ENCODE measurements at places on chromosomes 4 and X.
A peak's percentile ranks its signal among the peaks of the same experiment; 100 is the strongest.

GRCh38 chrX:135652602-135653001 is 60.8 kb upstream of the CT45A1 start:
- no peak for DNase-seq

DNA sequence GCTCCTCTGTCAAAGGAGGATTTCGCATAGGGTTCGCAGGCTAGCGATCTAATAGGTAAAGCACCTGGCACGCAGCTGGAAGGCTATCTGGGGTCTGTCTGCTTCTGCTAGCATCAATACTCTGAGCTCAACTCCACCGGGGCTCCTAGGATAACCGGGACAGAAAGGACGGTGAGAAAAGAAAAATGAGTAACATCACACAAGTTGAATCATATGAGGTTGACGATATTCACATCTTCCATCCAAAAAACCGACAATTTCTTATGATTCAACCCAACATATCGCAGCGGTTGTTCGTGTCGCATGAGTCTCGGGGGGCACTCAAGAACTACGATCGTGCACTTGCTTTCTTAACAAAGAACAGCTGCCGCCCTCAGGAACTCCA is 1.8 kb downstream of the PROM1 start:
- DNase-seq: no peak

DNA sequence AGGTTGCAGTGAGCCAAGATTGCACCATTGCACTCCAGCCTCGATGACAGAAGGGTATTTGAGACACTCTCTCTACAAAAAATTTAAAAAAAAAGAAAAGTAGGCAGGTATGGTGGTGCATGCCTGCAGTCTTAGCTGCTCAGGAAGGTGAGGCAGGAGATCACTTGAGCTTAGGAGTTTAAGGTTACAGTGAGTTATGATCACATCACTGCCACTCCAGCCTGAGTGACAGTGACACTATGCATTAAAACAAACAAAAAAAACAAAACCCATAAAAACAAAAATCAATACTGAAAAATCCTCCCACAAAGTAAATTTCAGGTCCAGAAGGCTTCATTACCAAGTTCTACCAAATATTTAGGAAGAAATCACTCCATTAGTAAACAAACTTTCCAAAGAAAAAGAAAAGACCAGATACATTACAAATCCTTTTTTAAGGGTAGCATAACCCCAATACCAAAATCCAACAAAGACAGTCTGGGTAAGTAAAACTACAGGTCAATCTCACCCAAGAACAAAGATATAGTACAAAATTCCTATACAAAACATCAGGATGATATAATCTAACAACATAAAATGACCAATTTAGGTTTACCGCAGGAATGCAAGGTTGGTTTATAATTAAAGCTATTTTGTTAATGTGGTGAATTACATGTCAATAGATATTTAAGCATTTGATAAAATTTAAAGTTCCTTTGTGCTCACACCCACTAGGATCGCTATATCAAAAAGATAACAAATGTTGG is 11.7 kb downstream of the NELFA start:
- DNase-seq: no peak

DNA sequence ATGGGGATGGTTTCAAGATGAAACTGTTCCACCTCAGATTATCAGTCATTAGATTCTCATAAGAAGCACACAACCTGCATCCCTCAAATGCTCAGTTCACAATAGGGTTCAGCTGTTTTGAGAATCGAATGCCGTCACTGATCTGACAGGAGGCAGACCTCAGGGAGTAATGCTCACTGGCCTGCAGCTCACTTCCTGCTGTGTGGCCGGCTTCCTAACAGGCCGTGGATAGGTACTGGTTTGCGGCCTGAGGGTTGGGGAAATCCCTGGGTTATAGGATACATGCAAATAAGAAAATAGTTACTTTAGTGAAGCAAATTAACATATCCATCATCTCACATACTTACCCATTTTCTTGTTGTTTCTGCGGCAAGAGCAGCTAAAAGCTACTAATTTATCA is 160.4 kb downstream of the MAD2L1 start:
- no peak for DNase-seq

DNA sequence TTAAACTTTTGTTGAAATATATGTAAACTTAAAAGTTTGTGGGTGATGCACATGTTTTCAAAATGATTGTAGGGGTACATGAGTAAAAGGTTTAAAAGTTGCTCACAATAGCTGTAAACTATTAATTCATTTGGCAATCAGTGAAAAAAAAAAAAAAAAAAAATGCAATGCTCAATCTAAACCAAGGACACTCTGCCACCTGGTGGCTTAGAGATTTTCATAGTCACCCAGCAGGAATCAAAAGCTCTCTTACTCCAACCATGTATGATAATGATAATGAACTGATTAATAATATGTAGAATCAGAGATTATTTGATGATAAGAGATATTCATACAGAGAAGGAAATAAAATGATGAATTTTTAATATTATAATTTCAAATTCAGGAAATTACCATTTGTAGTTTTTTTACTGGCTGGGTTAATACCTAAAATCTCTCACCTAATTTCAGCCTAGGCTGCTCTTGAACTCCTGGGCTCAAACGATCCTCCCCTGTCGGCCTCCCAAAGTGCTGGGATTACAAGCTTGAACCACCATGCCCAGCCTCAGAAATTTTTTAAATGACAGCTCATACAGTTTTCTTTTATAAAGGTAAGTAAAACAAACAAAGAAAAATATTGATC is 46.9 kb upstream of the SLC25A4 start:
- DNase-seq: no peak

- no peak for DNase-seq
These were observed 5.4 kb upstream of the SPP1 start for GRCh38 chr4:87970121-87970520.

GRCh38 chr4:41044165-41044564 is 170.2 kb downstream of the APBB2 start:
- DNase-seq: no peak

- no peak for DNase-seq
These were observed 1574.7 kb downstream of the STIM2 start for GRCh38 chr4:28435314-28435713.

DNA sequence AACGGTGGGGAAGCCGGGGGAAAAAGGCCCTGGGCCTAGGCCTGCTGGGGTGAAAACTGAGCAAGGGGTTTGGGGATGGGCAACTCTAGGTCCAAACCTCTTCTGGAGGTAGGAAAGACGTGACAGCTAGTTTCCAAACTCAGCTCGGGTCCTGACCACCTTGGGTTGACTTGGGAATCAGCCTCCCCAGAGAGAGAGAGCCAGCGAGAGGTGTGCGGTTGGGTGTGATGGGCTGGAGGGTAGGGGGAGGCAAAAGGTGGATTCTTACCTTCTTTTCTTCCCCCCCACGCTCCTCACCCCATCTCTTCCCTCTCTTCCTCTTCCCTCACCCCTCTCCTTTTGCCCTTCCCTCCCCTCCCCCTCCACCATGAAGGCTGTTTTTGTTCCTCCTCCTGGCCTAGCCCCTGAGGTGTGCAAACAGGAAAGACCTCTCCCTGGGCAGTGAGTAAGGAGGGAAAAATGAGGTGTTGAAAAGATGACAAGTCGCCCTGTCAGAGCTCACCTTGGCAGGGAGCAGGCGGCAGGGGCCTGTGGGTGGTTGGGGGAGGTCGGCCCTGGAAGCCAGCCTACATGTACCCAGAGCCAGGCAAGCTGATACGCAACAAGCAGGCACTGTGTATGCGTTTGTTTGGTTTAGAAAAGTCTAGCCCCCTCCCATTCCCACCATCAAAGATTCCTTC is 14.8 kb downstream of the PJA1 start:
- no peak for DNase-seq

DNA sequence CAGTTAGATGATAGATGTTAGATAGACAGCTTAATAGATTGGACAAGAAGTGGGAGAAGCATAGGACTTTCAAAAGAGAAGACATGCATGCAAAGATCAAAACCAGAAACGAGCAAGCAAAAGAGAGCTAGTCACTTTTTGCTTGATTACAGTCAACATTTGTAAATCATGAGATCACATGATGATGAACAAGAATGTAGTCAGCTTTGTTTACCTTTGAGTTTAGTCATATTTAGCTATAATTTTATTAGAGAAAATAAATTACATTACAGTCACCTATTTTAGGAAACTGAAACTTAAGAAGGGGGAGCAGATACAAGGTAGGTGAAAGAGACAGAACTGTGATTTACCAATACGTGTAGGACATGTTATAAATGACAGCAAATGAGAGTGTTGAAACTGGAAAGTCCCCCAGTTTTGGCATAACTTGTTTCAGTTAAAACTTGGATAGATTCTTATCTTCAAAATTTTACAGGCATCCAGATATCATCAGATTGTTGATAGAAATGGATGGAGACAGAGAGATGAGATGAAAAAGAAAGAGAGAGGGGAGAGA is 1083.1 kb upstream of the PCDH10 start:
- DNase-seq: no peak

GRCh38 chrX:42837747-42838146 is 59.8 kb upstream of the PPP1R2C start:
- DNase-seq: no peak

GRCh38 chr4:8287343-8288280 is 18.1 kb downstream of the HTRA3 start:
- peak; percentile 50 for DNase-seq

GRCh38 chr4:147740176-147740575 is 8.3 kb downstream of the ARHGAP10 start:
- DNase-seq: no peak

DNA sequence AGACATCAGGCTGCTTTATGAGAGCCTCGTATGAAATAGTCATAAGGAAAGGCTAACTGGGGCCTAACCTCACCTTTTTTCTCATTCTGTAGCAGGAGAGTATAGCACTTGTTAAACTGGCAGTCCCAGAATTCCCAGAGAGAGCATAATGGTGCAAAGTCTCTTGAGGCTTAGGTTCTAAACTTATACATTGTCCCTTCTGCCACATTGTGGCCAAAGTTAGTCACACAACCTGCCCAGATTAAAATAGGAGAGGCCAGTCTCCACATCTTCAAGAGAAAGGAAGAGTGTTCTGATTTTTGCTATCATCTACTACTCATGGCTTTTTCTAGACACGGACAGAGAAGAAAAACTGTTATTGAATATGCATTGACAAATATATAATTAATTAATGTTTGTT is 1588.9 kb upstream of the PCDH7 start:
- no peak for DNase-seq

DNA sequence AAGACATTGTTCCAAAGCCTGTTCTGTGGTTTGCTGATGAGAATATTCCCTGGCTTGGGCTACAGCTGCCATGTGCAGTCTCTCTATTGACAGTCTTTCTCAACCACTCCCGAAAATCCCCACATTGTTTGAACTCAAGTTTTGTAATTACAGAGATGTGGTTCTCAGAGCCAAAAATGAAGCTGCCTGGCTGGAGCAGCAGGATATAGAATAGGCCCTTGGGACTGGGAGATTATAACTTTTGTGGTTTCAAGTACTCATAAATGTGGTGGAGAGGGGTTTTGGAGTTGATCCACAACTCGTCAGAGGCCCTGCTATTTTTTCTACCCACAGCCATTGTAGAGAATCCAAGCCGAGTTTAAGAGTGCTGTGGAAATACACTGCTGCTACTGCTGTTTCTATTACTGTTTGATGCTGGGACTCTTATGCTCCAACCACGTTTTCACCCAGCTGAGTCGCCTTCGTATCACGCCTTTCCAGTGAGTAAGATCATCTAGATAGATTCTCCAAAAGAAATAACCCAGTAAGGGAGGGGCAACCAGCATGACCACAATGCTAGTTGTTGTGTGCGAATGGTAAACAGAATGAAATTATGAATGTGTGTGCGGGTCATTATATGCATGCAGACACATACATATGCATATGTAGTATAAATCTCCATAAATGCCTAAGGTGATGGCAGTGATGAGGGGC is 57.1 kb upstream of the ATXN3L start:
- DNase-seq: peak; percentile 83

- no peak for DNase-seq
These were observed 139.7 kb downstream of the EFHC2 start for GRCh38 chrX:44203791-44204190.

DNA sequence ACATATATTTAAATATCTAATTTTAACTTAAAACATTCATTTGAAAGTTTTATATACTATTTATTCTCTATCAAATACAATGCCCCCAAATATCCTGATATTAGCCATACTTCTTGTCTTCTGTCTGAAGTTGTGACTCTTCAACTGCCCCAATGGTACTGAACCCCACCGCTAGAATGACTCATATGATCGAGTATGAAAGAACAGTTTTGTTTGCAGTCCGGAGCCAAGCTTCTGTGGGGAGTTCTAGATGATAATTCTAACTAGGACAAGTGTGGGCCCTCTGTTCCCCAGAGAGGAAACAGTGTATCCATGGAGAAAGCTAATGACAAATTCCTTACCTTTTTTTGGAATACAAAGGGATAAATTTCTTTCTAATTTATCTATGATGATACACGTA is 24.7 kb upstream of the CT47A1 start:
- no peak for DNase-seq

GRCh38 chrX:23911126-23911835 is 3.5 kb downstream of the CXorf58 start:
- no peak for DNase-seq

- no peak for DNase-seq
These were observed 102.8 kb downstream of the GPR50 start for GRCh38 chrX:151279161-151279560.

DNA sequence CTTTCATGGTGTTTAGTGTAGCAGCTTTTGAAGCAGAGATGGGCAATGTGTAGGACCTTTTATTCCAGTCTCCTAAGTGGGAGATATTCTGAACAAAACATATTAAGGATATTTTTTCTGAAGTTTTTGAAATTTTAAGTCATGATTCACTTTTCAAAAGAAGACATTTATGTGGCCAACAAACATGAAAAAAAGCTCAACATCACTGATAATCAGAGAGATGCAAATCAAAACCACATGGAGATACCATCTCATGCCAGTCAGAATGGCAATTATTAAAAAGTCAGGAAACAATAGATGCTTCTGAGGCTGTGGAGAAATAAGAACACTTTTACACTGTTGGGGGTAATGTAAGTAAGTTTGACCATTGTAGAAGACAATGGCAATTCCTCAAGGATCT is 76.0 kb downstream of the FAT4 start:
- no peak for DNase-seq

GRCh38 chr4:94491322-94491721 is 39.6 kb downstream of the PDLIM5 start:
- no peak for DNase-seq

DNA sequence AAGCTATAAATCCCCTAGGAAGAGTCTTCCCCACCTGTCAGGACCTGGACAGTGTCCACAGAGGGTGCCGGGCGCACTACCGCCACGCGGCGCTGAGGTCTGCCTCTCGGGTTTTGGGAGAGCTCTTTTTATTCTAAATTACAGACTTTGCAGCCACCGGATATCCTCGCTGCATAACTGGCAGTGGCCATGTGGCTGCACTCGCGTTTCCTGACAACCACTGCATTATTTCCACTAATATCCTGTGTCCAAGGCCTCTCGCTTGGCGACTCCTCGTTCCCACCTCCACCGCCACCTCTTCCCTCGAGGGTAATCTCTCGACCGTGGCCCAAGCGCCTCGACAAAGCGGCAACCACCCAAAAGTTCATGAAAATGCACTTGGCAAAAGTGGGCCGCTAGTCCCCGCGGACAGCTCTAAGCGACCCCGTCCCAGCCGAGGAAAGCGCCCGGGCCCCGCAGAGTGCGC is 512 bp upstream of the TMEM131L start:
- peak; percentile 71 for DNase-seq
